ENCODE measurements at places on chromosomes 3 and 15.

DNA sequence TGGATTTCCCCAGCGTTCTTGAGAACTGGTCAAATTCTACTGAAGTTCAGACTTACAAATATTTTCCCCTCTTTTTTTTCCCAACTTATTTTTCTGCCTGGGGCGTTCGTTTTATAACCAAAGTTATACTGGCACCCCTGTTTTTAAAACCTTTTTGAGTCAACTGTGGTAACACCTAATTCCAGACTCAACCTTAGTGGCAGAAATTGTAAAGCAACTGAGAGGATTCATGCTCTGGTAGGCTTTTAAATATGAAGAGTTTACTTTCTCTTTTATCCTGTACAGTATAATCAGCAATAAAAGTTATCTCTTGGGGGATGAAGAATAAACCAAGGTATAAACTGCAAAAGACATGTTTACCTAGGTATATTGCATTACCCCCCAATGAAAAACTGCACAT lies 2.3 kb downstream of the IL5RA start:
- H3K27ac ChIP-seq = no peak overlapping the region
- no peaks in the 10 kb centered on the region for H3K27me3 ChIP-seq
- H3K36me3 ChIP-seq = no peaks in the 10 kb centered on the region
- no peaks in the 10 kb centered on the region for H3K4me1 ChIP-seq
- DNase-seq = no peak

GRCh38 chr15:22780267-22780666 lies 6.2 kb upstream of the NIPA1 start:
- no peaks in the 10 kb centered on the region for H3K4me1 ChIP-seq
- H3K36me3 ChIP-seq = no peaks in the 10 kb centered on the region
- DNase-seq = no peak
- no peak overlapping the region for H3K27ac ChIP-seq
- no peak overlapping the region for H3K4me3 ChIP-seq

DNA sequence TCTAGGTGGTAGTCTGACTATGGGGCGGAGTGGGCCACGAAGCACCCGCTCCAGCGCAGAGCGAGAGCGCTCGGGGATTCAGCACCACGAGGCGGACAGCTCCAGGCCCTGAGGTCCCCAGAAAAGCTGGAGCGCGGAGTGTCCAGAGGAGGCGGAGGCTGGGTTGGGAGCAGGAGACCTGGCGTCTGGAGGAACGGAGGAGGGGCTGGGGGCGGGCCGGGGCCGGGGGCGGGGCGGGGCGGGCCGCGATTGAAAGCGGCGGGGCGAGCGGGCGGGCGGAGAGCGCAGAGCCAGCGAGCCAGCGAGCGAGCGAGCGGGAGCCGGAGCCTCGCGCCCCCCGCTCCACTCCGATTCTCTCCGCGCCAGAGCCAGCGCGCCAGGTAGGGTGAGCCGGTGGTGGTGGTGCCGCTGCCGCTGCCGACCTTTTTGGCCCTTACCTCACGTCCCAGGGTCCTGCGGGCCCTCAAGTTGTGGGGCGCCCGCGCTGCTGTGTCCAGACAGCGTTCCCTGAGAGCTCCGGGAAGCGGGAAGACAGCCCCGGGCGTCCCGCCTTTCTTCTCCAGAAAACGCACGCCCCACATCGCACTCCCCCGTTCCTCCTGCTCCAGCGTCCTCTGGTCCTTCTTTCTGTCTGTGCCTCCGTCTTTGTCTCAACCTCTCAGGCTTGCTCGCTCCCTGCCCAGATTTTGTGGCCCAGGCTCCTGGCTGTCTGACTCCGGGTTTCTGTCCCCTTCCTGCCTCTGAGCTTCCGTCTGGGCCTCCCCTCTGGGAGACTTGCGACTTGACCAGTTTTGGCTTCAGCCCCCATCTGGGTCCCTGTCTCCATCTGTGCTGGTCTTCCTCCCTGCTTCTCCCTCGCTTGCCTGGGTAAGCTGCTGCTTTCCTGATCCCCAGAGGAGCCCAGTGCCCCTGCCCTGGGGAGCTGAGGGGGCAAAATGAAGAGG lies at the start of gene GRM2:
GRM2 (plus strand) TSS at position 281 of the 944 bp plus-strand sequence. CDS start 1,916 bp downstream, outside the sequence.
- DNase-seq = peak; percentile 91
- H3K27me3 ChIP-seq = no peaks in the 10 kb centered on the region
- peak within 1 kb of the TSS; percentile 29 for H3K4me3 ChIP-seq
- no peak within 1 kb of the TSS for H3K27ac ChIP-seq
- peaks cover 6% of the 10 kb centered on the region for H3K4me1 ChIP-seq
- no peaks in the 10 kb centered on the region for H3K36me3 ChIP-seq

GRCh38 chr15:51160484-51160883 lies 65.8 kb upstream of the TNFAIP8L3 start:
- H3K27ac ChIP-seq = no peak overlapping the region
- DNase-seq = peak; percentile 68
- H3K4me3 ChIP-seq = no peak overlapping the region
- no peaks in the 10 kb centered on the region for H3K27me3 ChIP-seq

DNA sequence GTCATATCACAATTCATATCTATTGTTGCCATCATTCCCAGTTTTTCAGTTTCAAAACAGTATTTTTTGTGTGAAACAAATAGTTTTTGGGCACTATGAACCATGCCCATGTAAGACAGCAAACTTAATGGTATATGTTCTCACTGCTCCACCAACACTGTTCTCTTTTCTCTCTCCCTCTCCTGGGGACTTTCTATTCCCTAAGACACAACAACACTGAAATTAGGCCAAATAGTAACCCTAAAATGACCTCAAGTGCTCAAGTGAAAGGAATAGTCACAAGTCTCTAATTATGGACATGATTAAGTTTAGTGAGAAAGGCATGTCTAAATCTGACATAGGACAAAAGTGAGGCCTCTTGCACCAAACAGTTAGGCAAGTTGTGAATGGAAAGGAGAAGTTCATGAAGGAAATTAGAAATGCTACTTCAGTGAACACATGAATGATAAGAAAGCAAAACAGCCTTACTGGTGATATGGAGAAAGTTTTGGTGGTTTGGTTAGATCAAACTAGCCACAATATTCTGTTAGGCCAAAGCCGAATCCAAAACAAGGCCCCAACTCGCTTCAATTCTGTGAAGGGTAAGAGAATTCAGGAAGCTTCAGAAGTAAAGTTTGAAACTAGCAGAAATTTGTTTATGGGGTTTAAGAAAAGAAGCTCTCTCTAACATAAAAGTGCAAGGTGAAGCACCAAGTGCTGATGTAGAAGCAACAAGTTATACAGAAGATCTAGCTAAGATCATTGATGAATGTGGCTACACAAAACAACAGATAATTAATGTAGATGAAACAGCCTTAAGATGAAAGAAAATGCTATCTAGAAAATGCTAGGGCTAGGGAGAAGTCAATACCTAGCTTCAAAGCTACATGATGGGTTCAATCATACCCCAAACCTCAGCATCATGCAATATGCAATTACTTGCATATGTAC lies 104.2 kb downstream of the CBLB start:
- no peak overlapping the region for H3K4me3 ChIP-seq
- H3K27ac ChIP-seq = no peak overlapping the region
- no peaks in the 10 kb centered on the region for H3K36me3 ChIP-seq
- DNase-seq = no peak
